ENCODE measurements at places on chromosomes 6 and 20.

GRCh38 chr20:49268600-49269365 is 9.1 kb downstream of the ZNFX1 start:
- DNase-seq = no peak

GRCh38 chr20:24961384-24962181 is 12.5 kb downstream of the CST7 start:
- DNase-seq = no peak

DNA sequence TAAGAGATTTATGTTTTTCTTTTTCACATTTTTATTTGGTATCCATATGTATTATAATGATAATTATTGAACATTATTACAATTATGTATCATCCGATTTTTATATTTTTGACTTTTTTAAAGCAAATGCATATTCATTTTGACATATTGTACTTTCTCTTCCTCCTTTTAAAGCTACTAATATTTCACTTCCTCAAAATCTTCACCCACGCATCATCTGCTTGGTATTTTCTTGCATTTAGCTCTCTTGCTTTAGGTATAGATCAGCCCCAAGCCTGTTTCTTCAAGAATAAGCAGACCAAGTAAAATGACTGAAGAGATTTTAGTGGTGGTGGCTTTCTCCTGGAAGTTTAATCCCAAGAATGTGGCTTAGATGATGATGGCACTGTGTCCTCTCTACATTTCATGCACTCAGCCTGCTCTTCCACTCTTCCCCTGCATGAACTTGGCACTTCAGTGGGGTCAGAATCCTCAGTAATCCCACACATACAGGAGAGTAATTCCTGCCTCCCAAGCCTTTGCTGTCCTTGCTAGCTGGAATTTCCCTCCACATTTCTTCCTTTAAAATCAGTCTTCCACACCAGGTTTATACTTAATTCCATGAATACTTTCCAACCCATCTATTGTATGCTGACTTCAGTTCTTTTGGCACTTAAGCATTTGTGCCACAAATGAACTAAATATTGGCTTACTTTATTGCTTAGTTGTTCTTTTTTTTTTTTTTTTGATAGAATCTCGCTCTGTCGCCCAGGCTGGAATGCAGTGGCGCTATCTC is 8.2 kb downstream of the NCOA7 start:
- no peak for DNase-seq

- DNase-seq = no peak
Observed at GRCh38 chr6:30643656-30644055, 3.3 kb upstream of the C6orf136 start.

GRCh38 chr6:53290537-53291510 is 57.9 kb downstream of the ELOVL5 start:
- DNase-seq = no peak

DNA sequence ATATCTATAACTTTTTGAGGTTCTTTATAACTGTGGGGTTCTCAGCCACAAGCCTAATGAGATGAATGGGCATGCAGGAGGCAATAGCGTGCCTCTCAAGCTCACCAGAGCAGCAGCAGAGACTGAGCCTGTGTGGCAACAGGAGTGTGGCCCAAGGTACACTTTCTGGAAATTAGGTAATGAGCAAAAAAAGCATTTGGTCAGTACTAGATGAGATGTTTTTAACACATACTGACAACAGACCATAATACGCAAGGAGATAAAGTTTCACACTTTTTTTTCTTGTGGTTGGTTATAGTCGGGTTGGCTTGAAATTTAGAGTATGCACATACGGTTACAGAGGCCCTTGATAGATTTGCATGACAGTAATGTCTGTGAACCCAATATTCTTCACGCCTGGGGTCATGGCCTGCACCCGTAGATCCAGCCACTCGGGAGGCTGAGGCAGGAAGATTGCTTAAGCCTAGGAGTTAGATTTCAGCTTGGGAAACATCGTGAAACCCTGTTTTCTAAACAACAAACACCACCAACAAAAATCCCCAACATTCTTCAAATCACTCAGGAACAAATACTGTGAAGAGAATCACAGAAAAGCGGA is 300.1 kb downstream of the GMDS start:
- DNase-seq = no peak

- DNase-seq = no peak
Observed at GRCh38 chr6:25534942-25535631, 116.9 kb upstream of the SCGN start.

DNA sequence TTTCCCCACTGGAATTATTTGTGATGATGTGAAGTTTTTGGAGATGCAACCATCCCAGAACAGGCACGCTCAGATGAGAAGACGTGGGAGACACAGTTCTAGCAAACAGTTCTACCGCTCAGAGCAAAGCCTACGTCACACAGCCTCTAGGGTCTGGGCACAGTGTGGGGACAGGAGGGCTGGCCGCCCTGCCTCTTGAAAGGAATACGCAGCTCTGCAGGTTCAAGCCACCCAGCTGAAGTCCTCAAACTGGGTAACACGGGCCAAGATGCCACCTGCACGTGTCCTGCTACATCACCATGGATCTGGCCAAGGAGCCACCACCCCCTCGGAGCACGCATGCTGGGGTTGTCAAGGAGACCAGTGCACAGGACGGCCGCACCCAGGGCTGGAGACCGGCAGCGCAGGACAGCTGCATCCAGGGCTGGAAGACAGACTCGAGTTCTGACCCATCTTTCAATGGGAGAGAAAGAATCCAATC is 75.0 kb downstream of the NOL4L start:
- DNase-seq = no peak
